ENCODE measurements at places on chromosomes 5 and 9. TPM values are rescaled to one million over a fixed set of nuclear protein-coding genes. Genes with fewer than 3 reads are reported as not detected.
A peak's percentile ranks its signal among the peaks of the same experiment; 100 is the strongest.

- H3K4me1 ChIP-seq: peaks cover 6% of the 10 kb centered on the region
- no peak overlapping the region for H3K27ac ChIP-seq
- no peaks in the 10 kb centered on the region for H3K36me3 ChIP-seq
- no peak overlapping the region for H3K4me3 ChIP-seq
These were observed 130.9 kb upstream of the SLC30A5 start for GRCh38 chr5:68962757-68963484.

DNA sequence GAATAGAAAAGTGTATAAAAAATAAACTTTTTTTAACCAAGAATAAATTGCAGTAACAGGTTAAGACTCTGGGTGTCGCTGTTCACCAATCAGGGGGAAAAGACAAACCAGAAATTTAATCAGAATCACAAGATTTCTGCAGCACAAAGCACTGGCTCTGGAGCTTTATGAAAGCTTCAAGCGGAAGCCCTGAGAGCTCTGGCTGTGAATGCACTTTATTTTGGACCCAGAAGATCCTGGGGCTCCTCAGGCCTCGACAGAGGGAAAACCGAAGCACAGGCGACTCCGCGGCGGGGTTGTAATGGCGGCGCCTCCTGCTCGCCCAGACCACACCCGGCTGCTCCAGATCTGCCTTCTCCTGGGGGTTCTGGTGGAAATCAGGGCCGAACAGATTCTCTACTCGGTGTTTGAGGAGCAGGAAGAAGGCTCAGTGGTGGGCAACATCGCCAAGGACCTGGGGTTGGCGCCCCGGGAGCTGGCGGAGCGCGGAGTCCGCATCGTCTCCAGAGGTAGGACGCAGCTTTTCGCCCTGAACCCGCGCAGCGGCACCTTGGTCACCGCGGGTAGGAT, at the start of gene PCDHGA4:
PCDHGA4 (plus strand) TSS at position 122 of the 570 bp plus-strand sequence; CDS start at position 209, 87 bp downstream.
- peaks cover 3% of the 10 kb centered on the region for H3K27me3 ChIP-seq
- H3K4me3 ChIP-seq: no peak within 1 kb of the TSS
- no peak within 1 kb of the TSS for H3K27ac ChIP-seq
- no peaks in the 10 kb centered on the region for H3K4me1 ChIP-seq

DNA sequence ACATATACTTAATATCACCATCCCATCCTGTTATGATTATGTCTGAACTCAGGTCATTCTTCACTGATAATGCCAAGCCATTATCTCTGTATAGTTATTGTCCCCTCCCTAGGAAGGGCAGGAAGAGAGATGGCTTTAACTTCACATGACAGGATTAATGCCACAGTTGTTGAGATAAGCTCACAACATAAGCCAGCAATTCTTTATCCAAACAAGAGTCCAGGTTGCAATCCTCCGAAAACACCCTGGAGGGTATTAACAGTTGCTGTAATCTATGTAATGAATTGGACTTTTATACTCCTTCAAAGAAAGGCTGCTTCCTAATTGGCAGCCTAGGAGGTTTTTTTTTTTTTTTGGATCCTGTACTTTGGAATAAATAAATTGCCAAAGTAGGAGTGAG, 779.4 kb downstream of the SEMA5A start:
- no peak overlapping the region for H3K4me3 ChIP-seq
- no peak for DNase-seq
- H3K4me1 ChIP-seq: no peaks in the 10 kb centered on the region
- H3K27me3 ChIP-seq: no peaks in the 10 kb centered on the region
- no peak overlapping the region for H3K27ac ChIP-seq

- peaks cover 21% of the 10 kb centered on the region for H3K36me3 ChIP-seq
- no peak for DNase-seq
- H3K4me3 ChIP-seq: no peak overlapping the region
- peak overlapping the region; percentile 72 for H3K27ac ChIP-seq
- peaks cover 36% of the 10 kb centered on the region for H3K4me1 ChIP-seq
- H3K27me3 ChIP-seq: no peaks in the 10 kb centered on the region
These were observed 79.1 kb downstream of the AOPEP start for GRCh38 chr9:94805585-94805984.

GRCh38 chr5:107680799-107681198, 10.1 kb upstream of the EFNA5 start:
- no peaks in the 10 kb centered on the region for H3K4me1 ChIP-seq
- no peak overlapping the region for H3K27ac ChIP-seq
- H3K4me3 ChIP-seq: no peak overlapping the region
- no peak for DNase-seq

DNA sequence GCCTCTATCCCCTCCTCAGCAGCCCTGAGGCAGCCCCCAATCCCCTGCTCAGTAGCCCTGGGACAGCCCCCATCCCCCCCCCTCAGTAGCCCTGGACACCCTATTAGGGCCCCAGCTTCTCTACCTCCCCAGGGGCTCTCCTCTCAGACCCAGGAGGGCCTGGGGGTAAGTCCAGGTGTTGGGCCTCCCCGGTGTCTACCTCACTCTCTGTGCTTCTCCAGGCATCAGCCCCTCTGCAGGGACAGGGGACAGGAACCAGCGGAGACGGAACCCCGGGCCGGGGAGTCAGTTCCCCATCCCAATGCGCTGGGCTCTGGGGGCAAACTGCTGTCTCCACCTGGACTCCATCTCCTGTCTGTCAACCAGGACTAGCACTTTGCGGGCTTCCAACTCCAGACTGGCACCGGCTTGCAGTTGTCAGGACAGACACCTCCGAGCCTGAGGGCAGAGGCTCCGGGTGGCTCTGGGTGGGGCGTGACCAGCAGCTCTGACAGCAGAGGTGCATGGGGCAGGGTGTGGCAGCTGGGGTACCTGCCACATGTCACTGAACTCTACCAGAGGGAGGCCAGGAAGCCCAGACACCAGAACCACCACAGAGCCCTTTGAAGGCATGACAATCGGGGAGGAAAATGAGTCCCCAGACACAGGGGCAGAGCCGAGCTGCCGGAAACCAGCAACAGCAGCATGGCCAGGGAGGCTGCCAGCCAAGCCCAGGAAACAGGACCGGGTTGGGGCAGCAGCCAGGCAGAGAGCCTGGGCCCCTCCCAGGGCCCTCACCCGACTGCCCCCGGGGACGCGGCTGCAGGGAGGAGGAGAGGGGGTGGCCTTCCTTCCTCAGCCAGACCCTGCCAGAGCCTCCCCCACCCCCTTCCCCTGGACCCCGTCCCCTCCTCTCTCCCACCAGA, 17.7 kb upstream of the UBAC1 start:
- H3K27ac ChIP-seq: peak overlapping the region; percentile 55
- H3K4me3 ChIP-seq: no peak overlapping the region
- DNase-seq: peak; percentile 63

- peak; percentile 41 for DNase-seq
- H3K27ac ChIP-seq: no peak overlapping the region
- no peaks in the 10 kb centered on the region for H3K4me1 ChIP-seq
These were observed 159.1 kb downstream of the LURAP1L start for GRCh38 chr9:12933957-12934356.

DNA sequence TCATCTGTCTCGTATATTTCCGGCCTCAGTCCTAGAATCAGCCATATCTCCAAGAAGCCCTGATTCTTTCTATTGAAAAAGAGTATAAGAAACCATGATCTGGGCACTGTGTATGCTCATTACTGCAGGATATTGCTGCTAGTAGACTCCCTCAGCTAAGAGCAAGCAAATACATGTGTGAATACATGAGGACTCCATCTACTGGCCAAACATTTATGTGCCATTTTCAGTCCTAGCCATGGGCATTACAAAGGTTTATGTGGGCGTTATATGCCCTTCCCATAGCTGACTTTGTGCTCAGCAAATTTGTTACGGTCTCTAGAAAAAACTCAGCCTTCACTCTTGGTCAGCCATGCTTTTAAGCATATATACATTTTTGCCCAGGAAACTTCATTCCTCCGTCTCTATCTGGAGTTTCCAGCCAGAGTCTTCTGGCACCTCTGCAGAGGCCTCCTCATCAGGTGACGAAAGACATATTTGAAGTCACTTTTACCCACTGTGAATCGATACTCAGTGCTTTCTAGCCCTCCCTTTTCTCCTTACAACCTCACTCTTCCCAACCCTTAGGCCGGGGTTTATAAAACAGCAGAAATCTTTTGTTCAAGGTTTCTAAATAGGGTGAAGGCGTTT, 1495.6 kb upstream of the CDH6 start:
- DNase-seq: peak; percentile 9
- H3K4me1 ChIP-seq: no peaks in the 10 kb centered on the region
- no peaks in the 10 kb centered on the region for H3K36me3 ChIP-seq
- no peak overlapping the region for H3K27ac ChIP-seq
- no peak overlapping the region for H3K4me3 ChIP-seq

Gene SLC34A1
- total RNA-seq: not detected

DNA sequence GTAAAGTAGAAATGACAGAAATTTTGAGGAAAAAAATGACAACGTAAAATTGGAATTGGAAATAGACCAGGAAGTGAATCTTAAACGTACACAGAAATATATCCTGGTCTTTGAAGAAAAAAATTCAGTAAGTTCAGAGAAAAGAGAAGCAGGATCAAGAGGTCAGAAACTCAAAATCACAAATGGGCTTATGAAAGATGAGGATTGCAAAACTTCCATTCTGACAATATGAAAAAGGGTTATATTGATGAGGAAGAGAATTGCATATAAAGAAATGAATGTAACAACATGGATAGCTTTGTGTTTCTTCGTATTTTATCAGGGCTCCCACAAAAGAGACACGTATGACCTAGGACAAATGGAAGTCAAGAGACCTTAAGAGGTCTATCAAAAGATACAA, 58.1 kb downstream of the OXCT1 start:
- no peak overlapping the region for H3K4me3 ChIP-seq
- H3K27ac ChIP-seq: no peak overlapping the region
- no peaks in the 10 kb centered on the region for H3K4me1 ChIP-seq

Gene DHFR
- 28.0 TPM for total RNA-seq

DNA sequence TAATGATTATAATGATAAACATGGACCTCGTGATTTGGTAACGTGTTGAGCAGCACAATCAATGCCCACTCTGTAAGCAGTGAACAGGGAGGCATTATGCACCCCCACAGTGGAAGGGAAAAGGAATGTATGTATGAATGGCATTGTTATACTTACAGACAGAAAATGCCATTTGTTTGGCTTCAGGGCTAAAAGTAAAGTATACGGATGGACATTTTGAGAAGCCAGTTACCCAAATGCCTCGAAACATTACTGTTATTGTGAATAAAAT, 260.2 kb upstream of the PPP1R2B start:
- no peak overlapping the region for H3K4me3 ChIP-seq
- no peak for DNase-seq
- no peak overlapping the region for H3K27ac ChIP-seq
- H3K27me3 ChIP-seq: no peaks in the 10 kb centered on the region

DNA sequence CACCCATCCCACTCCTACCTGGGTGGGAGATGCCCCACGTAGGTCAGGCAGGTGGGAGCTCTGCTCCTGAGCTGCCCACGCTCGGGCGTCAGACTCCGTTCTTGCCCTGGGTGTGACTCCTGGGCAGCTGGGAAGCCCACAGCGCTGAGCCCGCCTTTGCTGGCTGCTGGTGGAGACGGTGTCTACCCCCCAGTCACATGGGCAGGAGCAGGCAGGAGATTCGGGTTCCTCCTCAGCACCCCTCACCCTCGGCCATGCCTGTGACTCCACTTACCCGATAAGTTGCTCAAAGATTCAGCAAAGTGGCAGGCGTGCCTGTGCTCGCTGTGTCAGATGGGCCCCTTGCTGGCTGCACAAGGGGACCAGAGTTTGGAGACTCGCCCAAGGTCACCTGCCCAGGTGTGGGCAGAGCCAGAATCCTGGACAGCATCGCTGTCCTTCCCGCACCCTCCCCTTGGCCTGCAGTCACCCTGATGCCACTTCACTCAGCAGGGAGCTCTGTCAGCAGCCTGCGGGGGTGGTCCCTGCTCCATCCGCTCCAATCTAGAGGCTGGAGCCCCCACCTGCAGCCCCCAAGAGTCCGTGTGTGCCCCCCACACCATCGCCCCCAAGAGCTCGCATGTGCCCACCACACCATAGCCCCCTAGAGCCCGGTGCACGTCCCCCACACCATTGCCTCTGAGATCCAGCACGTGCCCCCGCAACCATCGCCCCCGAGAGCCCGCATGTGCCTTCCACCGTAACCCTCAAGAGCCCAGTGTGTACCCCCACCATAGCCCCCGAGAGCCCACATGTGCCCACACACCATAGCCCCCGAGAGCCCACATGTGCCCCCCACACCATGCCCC, 4.2 kb downstream of the LCN1 start:
- H3K4me1 ChIP-seq: no peaks in the 10 kb centered on the region
- H3K27me3 ChIP-seq: peaks cover 2% of the 10 kb centered on the region
- no peak overlapping the region for H3K27ac ChIP-seq
- H3K36me3 ChIP-seq: no peaks in the 10 kb centered on the region

DNA sequence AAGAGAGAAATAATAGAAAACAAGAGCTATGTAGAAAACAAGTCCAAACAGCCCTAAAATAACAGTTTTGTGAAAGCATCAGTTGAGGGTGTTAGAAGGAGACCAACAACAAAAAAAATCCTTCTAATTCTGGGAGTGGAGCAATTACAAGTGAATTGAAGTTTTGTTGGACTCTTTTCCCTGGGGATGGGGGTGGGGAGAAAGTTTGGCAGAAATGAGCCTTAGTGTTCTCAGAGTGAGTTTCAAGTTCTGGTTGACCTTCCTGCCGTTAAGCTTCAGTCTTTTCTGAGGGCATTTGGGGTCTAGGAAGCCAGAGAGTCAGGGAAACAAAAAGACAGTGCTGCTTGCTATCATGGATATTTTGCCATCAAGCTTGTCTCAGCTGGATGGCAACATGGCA, 106.3 kb upstream of the TRIM32 start:
- peak; percentile 55 for DNase-seq
- H3K4me1 ChIP-seq: peaks cover 2% of the 10 kb centered on the region
- H3K36me3 ChIP-seq: no peaks in the 10 kb centered on the region
- H3K4me3 ChIP-seq: no peak overlapping the region
- no peak overlapping the region for H3K27ac ChIP-seq

DNA sequence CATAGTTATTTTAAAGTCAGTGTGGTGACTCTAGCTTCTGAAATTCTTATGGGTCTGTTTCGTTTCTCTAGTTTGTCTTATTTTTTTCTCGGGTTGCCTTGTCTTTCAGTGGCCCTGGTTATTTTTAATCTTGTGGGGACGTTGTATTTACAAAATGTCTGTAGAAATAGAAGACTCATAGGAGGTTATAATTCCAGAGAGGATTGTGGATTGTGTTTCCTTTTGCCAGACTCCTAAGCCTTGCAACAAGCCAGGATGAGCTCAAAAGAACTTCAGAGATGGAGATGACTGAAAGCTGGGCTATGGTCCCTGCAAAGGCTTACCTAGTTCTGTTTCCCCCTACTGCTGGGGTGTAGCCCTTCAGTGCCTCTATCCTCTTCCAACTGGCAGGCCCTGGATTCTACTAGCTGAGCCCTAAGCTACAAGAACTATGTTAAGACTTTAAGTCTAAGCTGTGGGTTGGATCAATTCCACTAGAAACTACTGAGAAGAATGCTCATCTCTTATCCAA, 32.2 kb upstream of the LECT2 start:
- H3K27ac ChIP-seq: peak overlapping the region; percentile 78
- H3K4me3 ChIP-seq: no peak overlapping the region

Gene MARCOL
- total RNA-seq: not detected

Gene ACTL7A
- not detected for total RNA-seq

DNA sequence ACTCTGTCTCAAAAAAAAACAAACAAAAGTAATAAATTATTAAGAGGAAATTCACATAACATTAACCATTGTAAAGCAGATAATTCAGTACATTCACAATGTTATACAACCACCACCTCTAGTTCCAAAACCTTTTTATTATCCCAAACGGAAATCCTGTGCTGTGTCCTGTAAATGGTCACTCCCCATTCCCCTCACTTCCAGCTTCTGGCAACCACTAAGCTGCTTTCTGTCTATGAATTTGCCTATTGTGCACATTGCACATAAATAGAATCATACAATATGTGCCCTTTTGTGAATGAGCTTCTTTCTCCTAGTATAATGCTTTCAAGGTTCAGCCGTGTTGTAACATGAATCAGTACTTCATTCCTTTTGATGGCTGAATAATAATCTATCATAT, 20.8 kb downstream of the C9orf152 start:
- H3K27ac ChIP-seq: no peak overlapping the region
- H3K27me3 ChIP-seq: no peaks in the 10 kb centered on the region
- no peaks in the 10 kb centered on the region for H3K36me3 ChIP-seq
- H3K4me1 ChIP-seq: peaks cover 1% of the 10 kb centered on the region
